ENCODE measurements at places on chromosomes 7 and 10.

DNA sequence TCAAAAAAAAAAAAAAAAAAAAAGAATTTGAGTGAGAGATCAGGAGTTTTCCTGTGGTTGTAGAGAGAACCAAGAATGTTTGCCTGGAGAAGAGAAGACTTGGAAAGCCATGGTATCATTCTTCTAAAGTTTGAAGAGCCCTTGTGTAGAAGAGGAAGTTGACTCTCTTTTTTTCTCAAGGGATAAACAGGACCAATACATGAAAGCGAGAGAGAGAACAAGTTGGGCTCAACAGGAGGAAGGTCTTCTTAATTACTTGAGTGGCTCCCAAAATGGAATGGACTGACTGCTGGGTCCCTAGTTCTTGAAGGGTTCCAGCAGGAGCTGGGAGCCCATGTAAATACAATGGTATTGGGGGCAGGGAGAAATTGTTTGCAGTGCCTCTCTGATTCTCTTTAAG is 173.3 kb upstream of the ADO start:
- no peak overlapping the region for H3K27ac ChIP-seq
- no peak for DNase-seq
- H3K4me3 ChIP-seq = no peak overlapping the region

- no peaks in the 10 kb centered on the region for H3K27me3 ChIP-seq
- no peak overlapping the region for H3K27ac ChIP-seq
- no peaks in the 10 kb centered on the region for H3K36me3 ChIP-seq
- no peak for DNase-seq
Observed at GRCh38 chr10:76430061-76430645, 998.7 kb downstream of the LRMDA start.

DNA sequence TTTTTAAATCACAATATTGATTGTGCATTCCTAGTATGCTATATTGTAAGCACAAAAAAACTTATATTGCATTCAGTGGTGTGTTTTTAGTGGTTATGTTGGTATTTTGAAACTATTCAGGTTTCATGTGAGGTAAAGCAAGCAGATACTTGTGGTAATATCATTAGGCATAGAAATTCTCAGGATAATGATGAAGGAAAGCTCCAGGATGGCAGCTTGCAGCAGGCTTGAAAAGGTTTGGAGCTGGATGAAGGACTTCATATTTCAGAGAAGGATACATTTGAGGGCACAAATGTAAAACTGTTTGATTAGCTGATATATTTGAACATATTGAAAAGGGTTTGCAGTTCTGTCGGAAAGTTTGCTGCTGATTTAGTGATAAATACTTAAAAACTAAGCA is 17.5 kb downstream of the TRIM24 start:
- no peaks in the 10 kb centered on the region for H3K27me3 ChIP-seq
- H3K4me1 ChIP-seq = no peaks in the 10 kb centered on the region
- H3K27ac ChIP-seq = no peak overlapping the region
- peaks cover 30% of the 10 kb centered on the region for H3K36me3 ChIP-seq
- no peak for DNase-seq

GRCh38 chr10:112858986-112859651 is 90.9 kb upstream of the TCF7L2 start:
- no peak for DNase-seq
- no peak overlapping the region for H3K4me3 ChIP-seq
- H3K36me3 ChIP-seq = peaks cover 6% of the 10 kb centered on the region
- no peaks in the 10 kb centered on the region for H3K4me1 ChIP-seq
- no peaks in the 10 kb centered on the region for H3K27me3 ChIP-seq

- no peaks in the 10 kb centered on the region for H3K4me1 ChIP-seq
- no peaks in the 10 kb centered on the region for H3K36me3 ChIP-seq
- no peaks in the 10 kb centered on the region for H3K27me3 ChIP-seq
- H3K4me3 ChIP-seq = no peak overlapping the region
- no peak overlapping the region for H3K27ac ChIP-seq
Observed at GRCh38 chr10:73338801-73339368, 19.8 kb downstream of the CFAP70 start.

DNA sequence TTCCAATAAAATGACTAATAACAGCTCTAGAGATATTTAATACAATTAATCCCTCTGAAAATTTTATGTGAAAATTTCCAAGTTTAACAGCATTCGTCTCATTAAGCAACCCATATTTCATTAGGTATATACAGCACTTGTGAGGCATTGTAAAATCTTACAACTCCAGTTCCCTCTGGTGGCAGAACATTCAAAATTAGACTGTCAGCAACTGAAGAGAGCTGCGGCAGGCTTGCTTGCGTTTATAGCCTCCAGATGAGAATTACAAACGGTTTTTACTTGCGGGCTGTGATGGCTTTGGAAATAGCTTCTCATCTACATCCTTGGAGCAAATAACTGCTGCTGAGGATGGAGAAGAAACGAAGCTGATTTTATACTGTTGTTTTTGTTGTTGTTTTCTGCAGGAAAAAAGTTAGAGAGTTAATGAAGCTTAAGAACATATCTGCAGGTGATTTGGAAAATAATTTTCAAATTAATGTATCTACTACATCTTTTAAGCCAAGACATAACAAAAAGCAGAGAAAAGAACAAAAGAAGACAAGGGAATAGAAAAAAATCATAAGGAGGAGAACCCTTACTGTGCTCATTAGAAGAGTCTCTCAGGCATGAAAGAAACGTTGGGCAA is 171.3 kb downstream of the MAGI2 start:
- H3K27me3 ChIP-seq = no peaks in the 10 kb centered on the region
- no peaks in the 10 kb centered on the region for H3K36me3 ChIP-seq
- no peak for DNase-seq
- no peak overlapping the region for H3K27ac ChIP-seq
- H3K4me3 ChIP-seq = no peak overlapping the region

DNA sequence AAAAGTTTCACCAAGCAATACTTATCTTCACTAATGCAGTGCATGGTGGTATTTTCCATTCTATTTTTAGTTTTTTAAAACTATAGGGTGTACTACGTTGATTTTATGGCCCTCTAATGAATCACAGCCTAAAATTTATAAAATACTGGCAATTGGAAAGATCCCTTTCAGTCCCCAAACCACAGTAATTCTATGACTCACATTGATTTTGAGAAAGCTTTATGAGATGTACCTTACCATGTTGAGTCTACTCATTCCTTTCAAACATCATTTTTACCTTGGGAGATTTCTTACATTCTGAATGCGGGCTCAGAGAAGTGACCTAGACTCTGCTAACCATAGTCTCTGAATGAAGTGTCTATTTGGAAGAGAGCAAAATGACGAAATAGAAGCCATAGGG is 141.6 kb downstream of the GPR85 start:
- DNase-seq = no peak
- no peaks in the 10 kb centered on the region for H3K36me3 ChIP-seq
- H3K27me3 ChIP-seq = no peaks in the 10 kb centered on the region
- no peak overlapping the region for H3K27ac ChIP-seq
- H3K4me3 ChIP-seq = no peak overlapping the region

GRCh38 chr7:129890090-129890489 is 62.7 kb downstream of the UBE2H start:
- H3K27me3 ChIP-seq = no peaks in the 10 kb centered on the region
- H3K4me3 ChIP-seq = no peak overlapping the region
- H3K27ac ChIP-seq = no peak overlapping the region
- no peaks in the 10 kb centered on the region for H3K4me1 ChIP-seq
- no peak for DNase-seq

DNA sequence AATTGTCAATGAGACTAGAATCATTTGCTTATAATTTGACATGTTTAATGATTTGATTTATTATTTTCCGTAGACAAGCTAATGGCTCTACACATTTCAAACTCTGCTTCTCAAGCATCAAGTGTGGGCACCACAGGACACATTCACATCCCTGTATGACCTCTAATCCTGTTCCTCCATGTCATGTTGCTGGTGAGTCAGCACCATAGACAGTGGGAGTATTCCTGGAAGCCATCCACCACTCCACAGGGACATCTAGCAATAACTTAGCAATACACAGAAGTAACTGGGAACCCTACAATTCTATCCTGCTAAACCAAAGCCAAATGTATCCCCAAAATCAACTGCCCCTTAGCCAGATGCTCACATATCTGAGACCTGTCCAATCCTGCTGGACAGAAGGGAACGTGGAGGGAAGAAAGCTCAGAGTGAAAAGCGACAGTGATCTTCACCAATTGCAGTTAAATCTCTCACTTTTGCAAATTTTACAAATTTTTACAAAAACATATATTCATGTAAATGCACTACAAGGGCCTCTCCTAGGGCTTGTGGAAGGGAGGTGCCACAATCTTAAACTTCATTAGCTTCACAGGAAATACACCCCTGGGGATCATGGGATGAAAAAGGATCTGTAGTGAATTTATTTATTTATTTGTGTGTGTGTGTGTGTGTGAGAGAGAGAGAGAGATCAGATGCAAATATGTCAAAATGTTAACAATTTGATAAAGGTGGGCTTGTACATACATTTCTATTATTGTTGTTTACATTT is 126.5 kb downstream of the GFRA1 start:
- H3K27me3 ChIP-seq = no peaks in the 10 kb centered on the region
- DNase-seq = no peak
- no peak overlapping the region for H3K4me3 ChIP-seq
- no peak overlapping the region for H3K27ac ChIP-seq

GRCh38 chr7:8149222-8149621 is 112.7 kb downstream of the ICA1 start:
- no peaks in the 10 kb centered on the region for H3K27me3 ChIP-seq
- peaks cover 6% of the 10 kb centered on the region for H3K4me1 ChIP-seq
- peaks cover 7% of the 10 kb centered on the region for H3K36me3 ChIP-seq
- DNase-seq = no peak
- H3K27ac ChIP-seq = no peak overlapping the region

DNA sequence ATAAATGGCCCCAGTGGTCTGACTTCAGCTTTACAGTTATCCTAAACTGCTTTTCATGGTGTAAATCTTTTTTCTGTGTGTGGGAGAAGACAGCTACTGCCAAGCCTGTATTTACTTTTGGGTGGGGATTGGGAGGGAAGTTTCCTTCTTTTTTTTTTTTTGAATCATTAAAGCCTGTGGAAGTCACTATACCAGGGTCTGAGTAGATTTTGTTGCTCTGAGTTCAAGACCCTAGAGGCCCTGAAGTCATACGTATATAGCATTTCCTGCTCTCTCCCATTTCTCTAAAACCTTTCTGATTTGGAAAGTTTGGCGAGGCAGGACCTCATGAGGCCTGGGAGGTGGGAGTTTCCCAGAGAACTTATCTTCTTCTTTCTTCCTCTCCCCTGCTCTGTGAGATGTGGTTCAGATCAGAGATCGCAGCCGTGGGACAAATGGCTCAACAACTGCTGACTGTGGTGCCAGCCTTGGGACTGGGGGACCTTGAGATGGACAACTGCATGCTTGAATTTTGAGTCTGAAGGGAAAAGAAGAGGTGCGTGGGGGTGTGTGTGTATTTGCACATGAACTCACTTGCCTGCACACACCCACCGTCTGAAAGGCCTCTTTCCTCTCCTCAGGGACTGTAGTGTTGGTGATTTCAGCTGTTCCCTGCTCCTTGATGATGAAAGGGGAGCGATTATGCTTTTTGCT is 18.1 kb downstream of the LRMDA start:
- no peak overlapping the region for H3K27ac ChIP-seq

DNA sequence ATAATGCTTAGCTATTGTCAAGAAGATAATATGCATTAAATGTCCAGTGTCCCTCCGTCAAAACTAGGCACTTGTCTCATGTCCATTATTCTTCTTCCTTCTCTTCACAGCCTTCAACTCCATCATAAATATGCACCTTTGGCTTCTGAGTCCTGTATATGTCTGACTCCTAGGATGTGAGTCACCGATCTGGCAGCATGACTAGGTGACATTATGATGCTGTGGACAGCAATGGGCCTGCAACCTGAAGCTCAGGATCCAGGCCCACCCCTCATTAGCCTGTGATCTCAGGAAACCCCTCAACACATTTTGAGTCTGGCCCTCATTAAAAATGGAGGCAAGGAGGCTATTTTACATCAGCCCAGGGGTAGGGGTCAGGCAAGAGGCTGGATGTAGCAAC is 362.5 kb upstream of the ZMIZ1 start:
- DNase-seq = no peak
- no peaks in the 10 kb centered on the region for H3K36me3 ChIP-seq
- no peak overlapping the region for H3K4me3 ChIP-seq
- no peaks in the 10 kb centered on the region for H3K4me1 ChIP-seq
- no peak overlapping the region for H3K27ac ChIP-seq
- H3K27me3 ChIP-seq = no peaks in the 10 kb centered on the region

- H3K27ac ChIP-seq = no peak overlapping the region
- no peaks in the 10 kb centered on the region for H3K27me3 ChIP-seq
- no peaks in the 10 kb centered on the region for H3K36me3 ChIP-seq
- H3K4me3 ChIP-seq = no peak overlapping the region
- no peaks in the 10 kb centered on the region for H3K4me1 ChIP-seq
- DNase-seq = no peak
Observed at GRCh38 chr7:111671927-111672326, 109.6 kb upstream of the IMMP2L start.

DNA sequence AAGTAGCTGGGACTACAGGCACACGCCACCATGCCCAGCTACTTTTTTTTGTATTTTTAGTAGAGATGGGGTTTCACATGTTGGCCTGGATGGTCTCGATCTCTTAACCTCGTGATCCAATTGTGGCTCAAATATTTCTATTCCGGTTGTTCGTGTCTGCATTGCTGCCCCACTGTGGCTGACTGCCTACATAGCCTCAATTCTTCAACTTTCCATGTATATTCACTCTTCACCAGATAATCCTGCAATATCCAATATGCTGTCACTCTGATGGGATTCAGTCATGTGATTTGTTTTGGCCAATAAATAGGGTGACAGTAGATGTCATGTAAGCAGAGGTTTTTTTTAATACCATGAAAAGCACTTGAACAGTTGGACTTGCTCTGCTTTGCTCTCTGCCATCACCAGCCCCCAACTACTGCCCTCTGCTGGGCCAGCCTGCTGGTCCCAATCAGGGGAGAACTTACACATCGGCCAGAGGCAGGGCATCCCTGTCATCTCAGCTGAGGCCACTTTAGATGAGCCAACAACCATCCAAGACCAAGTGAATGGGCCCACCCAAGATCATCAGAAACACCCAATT is 56.7 kb downstream of the NSUN6 start:
- no peak overlapping the region for H3K4me3 ChIP-seq
- DNase-seq = peak; percentile 61
- no peaks in the 10 kb centered on the region for H3K27me3 ChIP-seq
- H3K4me1 ChIP-seq = no peaks in the 10 kb centered on the region

GRCh38 chr7:41656366-41656765 is 46.5 kb downstream of the INHBA start:
- H3K4me1 ChIP-seq = no peaks in the 10 kb centered on the region
- no peaks in the 10 kb centered on the region for H3K27me3 ChIP-seq
- no peaks in the 10 kb centered on the region for H3K36me3 ChIP-seq
- no peak overlapping the region for H3K4me3 ChIP-seq

- H3K27me3 ChIP-seq = no peaks in the 10 kb centered on the region
- DNase-seq = no peak
- H3K4me3 ChIP-seq = no peak overlapping the region
- H3K36me3 ChIP-seq = no peaks in the 10 kb centered on the region
Observed at GRCh38 chr7:85851571-85852193, 664.8 kb upstream of the SEMA3D start.

All from H9 (cell line).